ENCODE measurements at places on chromosomes 5 and 9.

DNA sequence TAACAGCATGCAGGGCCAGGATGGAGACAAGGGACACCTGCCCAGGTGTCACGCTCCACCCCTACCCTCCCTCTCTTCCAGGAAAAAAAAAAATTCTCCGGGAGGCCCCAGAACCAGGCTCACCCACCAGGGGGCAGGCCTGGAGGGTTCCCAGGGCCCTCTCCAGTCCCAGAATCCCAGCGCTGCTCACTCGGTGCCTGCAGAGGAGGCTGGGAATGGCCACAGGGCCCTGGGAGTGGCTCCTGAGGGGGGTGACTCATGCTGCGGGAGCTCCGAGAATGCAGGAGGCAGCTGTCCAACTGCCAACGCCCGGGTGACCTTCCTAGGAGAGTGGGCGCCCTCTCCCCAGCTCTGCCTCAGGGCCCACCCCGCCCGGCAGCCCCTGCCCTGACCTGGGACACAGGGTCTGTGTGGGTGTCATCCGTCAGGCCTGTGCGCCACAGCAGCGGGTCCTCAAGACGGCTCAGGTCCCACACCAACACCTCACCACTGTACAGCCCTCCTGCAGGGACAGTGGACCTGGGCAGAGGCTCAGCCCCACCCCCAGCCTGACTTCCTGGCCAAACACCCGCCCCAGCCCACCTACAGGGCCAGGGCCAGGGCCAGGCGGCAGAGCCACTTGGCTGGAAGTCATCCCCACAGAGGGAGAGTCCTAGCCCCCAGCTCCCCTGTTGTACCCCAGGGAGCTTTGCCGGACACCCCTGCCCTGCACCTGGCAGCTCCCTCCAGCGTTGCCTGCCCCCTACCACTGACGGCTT lies 21.2 kb downstream of the DYNC2I2 start:
- DNase-seq: no peak

GRCh38 chr9:83403527-83404238 lies 134.5 kb downstream of the FRMD3 start:
- no peak for DNase-seq

- DNase-seq: no peak
Measured at GRCh38 chr5:10319202-10319851, 11.6 kb upstream of the CMBL start.

- no peak for DNase-seq
Measured at GRCh38 chr5:111928511-111928910, 171.5 kb upstream of the NREP start.

DNA sequence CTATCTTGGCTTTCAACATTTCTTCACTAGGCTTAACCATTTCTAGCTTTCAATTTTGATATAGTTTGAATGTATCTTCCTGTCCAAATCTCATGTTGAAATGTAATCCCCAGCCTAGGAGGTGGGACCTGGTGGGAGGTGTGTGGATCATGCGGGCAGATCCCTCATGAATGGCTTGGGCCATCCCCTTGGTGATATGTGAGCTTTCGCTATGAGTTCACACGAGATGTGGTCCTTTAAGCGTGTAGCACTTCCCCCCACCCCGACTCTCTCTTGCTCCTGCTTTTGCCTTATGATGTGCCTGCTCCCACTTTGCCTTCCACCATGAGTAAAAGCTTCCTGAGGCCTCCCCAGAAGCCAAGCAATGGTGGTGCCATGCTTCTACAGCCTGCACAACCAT lies 40.6 kb downstream of the PHAX start:
- no peak for DNase-seq

- peak; percentile 50 for DNase-seq
Measured at GRCh38 chr9:93612796-93613154, 36.4 kb downstream of the PHF2 start.

GRCh38 chr5:14145435-14146334 lies 2.5 kb downstream of the TRIO start:
- DNase-seq: no peak

DNA sequence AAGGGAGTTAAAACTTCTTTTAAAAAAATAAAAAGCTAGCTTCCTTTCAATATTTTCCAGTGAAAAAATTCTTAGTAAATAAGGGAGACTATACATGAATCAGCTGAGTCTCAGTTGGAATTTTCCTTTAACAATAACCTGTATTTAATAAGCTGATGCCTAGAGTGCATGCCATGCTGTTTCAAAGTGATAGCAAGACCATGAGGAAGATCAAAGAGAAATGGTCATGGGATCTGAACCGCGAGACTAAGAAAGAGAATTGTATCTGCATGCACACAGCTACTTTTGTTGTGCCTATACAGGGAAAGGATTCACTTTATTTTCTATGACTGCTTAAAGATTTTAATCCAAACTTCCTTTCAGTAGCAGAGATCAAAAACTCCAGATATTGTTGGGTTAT lies 2217.0 kb downstream of the MAT2B start:
- DNase-seq: no peak

GRCh38 chr9:18492612-18493011 lies 18.7 kb downstream of the ADAMTSL1 start:
- no peak for DNase-seq

- no peak for DNase-seq
Measured at GRCh38 chr5:148179234-148179824, 11.0 kb downstream of the SPINK14 start.

DNA sequence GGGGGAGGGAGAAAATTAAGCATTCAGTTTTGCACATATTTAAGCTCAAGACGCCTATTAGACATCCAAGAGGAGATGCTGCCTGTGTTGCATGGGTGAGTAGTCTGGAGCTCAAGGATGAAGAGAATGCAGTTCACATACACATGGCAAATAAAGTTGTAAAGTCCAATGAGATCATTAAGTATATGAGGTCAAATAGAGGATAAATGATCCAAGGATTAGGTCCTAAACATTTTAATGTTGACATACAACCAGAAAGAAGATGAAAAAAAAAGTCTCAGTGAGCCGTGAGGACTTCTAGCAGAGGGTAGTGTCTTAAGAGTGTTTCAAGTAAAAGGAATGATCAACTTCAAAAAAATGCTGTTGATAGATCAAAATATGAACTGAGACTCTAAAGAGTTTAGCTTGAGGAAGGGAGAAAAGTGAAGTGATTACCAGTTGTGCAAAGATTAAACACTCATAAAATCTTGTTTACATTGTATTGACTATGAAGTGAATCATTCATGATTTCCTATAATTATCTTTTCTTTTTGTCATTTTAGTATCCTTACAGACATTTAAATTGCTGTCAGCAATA lies 251.8 kb downstream of the ZNF608 start:
- DNase-seq: no peak

- peak; percentile 74 for DNase-seq
Measured at GRCh38 chr9:35071814-35072460, 488 bp downstream of the VCP start.

DNA sequence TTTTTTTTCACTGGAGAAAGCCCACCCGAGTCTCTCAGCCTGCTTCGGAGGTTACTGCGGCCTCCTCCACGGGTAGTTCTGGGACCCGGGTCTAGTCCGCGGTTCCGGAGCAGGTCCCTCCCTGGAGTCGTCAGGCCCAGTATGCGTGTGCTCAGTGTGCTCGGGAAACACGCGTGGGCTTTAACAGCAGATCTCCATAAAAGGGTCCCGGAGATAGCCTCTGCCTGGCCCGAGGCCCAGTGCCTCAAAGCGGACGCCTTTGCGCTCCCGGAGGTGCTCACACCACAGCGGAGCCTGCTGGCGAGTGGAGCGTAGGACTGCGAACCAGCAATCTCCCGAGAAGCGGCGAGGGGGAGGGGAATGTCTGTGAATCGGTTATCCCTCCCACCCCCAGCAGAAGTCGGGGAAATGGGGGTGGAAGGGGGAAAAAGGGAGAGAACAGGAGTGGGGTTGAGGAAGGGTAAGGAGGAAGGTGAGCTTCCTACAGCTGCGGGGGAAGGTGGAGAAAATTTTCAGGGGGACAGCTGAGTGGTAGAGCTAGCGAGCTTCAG lies 28.7 kb downstream of the CDKN2A start:
- peak; percentile 34 for DNase-seq

DNA sequence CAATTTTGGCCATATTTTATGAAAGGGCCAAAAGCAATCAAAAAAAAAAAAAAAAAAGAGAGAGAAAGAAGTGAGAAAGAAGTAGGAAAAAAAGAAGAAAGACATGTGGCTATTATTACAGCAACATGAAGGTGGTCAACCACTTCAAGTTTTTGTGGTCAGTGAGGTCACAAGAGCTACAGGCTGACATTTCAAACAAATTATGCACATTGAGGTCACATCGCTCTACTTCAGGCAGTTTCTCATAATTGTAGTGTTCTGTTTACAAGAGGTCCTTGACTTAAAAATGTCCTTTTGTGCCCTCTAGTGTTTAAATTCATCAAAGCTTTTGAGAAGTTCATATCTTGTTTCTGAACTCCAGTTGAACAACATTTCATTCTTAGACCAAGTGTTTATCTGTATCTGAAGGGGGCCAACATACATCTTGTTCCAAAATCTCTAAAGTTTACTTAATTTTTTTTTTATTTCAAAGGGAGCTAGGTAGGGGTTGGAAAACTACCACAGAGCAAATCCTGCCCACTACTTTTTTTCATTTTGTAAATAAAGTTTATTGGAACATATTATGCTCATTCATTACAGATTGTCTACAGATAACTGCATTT lies 513.1 kb downstream of the PDE4D start:
- peak; percentile 47 for DNase-seq

- no peak for DNase-seq
Measured at GRCh38 chr9:108035487-108035886, 545.9 kb upstream of the KLF4 start.

- DNase-seq: no peak
Measured at GRCh38 chr9:105861972-105862371, 167.6 kb downstream of the TMEM38B start.

DNA sequence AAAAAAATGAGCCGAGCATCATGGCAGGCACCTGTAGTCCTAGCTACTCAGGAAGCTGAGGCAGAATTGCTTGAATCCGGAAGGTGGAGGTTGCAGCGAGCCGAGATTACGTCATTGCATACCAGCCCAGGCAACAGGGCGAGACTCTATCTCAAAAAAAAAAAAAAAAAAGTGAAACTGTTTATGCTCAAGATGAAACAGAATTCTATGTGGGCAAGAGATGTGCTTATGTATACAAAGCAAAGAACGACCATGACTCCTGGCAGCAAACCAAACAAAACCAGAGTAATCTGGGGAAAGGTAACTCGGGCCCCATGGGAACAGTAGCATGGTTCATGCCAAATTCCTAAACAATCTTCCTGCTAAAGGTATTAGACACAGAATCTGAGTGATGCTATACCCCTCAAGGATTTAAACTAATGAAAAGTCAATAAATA lies 32.6 kb upstream of the PLAC8L1 start:
- DNase-seq: no peak

GRCh38 chr5:122967625-122968024 lies 68.9 kb downstream of the PPIC start:
- peak; percentile 13 for DNase-seq

GRCh38 chr5:37918424-37918823 lies 78.6 kb upstream of the GDNF start:
- no peak for DNase-seq

- DNase-seq: no peak
Measured at GRCh38 chr5:143106174-143106573, 297.3 kb downstream of the NR3C1 start.

DNA sequence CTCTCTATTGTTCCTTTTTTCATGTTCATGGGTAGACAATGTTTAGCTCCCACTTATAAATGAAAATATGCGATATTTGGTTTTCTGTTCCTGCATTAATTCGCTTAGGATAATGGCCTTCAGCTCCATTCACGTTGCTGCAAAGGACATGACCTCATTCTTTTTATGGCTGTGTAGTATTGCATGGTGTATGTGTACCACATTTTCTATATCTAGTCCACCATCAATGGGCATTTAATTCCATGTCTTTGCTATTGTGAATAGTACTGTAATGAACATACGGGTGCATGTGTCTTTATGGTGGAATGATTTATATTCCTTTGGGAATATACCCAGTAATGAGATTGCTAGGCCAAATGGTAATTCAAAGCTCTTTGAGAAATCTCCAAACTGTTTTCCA lies 392.0 kb downstream of the EFNA5 start:
- no peak for DNase-seq

DNA sequence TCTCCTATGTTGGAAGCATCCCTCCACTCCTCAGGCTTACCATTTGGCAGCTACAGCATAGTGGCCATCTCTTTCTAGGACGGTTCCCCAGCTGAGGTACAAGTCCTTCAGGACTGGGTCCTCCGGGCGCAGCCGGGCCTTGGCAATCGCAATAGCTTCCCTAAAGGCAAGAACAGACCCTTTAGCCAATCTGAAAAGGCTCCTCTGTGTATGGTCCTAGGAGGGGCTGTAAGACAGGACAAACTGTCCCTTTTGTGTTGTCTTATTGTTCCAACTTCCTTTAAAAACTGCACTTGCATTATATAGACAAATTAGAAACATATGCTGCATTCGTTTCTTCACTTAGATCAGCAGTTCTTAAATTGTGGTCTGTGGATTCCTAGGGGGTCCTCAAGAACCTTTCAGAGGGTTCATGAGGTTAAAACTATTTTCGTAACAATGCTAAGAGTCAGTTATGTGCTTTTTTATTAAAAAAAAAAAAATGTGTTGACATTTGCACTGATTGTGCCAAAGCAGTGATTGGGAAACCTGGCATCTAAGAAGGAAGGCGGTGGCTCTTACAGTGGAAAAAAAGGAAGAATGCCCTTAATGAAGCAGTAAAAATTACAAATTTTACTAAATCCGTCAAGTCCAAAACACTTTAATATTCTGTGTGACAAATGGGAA lies 38.7 kb downstream of the GEMIN5 start:
- DNase-seq: no peak

DNA sequence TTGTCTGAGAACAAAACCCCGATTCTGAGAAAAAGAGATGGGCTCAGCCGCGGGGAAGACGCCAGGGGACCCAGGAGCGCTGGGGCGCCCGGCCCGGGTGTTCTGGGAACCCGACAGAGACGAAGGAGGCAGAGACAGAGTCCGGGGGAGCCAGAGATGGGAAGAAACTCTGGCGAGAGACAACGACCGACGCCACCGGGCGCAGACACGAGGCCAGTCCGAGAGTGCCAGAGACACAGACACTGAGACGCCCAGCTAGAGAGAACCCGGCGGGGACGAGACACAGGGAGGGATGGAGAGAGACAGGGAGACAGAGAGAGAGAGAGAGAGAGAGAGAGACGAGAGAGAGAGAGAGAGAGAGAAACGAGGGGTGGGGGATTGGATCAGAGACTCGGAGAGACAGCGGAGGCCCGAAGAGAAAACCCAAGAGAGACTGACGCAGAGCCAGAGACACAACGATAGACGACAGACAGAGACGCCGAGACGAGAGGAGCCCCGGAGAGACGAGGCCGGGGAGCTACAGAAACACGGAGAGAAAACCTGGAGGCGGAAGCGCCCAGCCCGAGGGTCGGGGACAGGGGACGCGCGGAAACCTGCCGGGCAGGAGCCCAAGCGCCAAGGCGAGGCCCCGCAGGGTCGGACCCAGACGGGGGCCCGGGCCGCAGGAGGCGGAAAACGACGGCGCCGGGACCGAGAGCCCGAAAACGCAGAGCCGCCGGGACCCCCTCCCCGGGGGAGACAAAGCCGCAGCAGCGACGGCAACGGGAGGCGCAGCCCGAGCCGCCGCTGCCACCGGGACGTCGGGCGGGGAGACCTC lies 3.3 kb downstream of the NR5A1 start:
- no peak for DNase-seq

DNA sequence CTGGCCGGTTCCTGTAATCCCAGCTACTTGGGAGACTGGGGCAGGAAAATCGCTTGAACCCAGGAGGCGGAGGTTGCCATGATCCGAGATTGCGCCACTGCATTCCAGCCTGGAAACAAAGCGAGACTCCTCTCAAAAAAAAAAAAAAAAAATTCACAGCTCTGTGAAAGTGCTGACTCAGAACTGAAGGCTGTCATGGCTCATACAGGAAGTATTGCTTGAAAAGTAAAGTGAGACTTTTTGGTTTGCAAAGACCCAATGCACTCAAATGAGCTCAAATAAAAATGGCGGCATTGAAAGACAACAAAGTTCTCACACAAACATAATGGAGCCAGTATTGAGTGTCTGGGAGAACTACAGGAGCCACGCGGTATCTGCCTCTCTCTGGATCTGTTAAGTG lies 202.1 kb downstream of the FBXL7 start:
- DNase-seq: no peak

All from stimulated activated naive B cell treated with anti-CD40 and anti-IgM and Interleukin-4, amounts not matched to agents 10 μg/mL and 1 μg/mL and 100 μg/mL, for 72 hours (primary cell).